ENCODE measurements at places on chromosomes 13 and 19.

DNA sequence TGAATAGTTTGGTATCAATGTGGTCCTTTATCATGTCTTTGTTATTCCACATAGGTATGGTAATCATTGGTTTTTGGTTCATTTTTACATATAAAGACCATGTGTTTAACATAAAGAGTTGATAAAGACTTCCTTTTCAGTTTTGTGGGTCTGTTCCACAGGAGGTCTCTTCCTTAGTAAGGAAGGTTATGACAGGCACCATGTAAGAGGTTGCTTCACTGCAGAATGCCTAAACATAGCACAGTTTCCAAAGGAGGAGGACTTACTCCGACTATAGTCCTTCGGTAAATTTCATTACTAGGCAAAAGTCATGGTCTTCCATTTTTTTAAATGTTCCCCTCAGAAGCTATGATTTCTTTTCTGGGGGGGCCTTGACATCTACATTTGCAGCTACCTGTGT, 27.1 kb upstream of the PCDH17 start:
- no peak for DNase-seq

DNA sequence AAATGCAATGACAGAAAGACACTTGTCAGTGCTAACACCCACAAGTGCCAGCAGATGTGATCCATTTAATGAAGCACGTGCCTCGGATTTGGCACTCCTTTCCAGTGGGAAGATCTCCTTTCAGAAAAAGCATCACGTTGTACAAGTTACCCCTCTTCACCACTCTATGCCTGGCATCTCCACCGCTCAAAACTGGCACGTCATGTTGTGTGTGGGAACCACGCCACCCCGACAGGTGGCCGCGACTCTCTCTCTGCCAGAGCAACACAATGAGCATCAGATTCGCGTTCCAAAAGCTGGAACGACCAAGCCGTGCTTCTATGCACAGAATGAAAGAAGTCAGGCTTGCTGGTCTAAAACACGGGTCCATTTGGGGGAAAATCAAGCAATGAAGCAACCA, 24.3 kb downstream of the TMTC4 start:
- DNase-seq = no peak

- DNase-seq = peak; percentile 81
Observed at GRCh38 chr13:97194479-97194878, 27.7 kb upstream of the MBNL2 start.

DNA sequence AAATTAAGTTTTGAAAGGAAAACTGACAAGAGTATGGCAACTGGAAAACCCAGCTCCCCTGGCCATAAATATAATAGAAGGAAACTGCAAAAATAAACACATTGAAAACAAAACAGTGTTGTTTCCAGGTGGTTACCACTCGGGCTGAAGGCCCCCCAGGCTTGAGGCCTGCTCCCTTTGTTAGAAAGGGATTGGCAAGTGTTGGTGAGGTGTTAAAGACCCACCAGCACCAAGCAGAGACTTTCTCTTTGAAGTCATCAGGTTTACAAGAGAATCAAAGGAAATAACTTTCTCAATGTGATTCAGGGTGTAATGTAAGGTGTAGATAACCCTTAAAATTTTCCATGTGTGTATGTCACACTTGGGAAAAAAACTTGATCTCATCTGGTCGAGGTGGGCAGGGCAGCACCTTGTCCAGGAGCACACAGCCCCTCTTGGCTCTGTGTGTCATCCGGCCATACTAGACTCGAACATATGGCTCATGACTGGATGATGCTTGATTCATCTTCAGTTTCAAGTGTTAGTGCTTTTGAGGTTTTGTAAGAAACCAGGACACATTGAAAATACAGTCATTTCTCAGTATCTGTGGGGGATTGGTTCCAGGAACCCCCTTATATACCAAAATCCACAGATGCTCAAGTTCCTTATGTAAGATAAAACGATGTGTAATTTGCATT, 7.8 kb downstream of the ACTN4 start:
- no peak for DNase-seq

DNA sequence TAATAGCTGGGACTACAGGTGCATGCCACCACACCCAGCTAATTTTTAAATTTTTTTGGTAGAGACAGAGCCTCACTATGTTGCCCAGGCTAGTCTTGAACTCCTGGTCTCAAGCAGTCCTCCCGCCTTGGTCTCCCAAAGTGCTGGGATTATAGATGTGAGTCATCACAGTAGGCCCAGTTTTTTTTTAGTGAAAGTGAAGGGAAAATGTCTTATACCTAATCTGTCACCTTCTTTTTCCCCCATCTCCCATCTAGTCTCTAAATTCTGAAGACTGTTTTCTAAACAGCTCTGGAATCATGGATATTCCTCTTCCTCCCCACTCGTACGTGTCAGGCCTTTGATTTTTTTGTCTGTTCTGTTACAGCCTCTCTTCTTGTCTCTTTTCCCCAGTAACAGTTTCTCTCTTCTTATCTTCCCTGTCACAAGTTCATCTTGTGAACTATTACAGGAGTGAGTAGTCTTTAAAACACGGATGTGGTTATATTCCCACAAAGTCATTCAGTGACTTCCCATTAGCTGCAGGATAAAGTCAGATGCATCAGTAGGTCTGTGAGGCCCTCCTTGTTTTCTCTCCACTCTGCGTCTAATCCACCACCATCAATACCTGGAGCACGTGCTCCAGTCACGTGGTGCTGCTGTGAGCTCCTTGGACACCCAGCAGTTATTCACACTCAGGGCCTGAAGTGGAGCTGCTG, 2.9 kb downstream of the CDC16 start:
- peak; percentile 55 for DNase-seq

DNA sequence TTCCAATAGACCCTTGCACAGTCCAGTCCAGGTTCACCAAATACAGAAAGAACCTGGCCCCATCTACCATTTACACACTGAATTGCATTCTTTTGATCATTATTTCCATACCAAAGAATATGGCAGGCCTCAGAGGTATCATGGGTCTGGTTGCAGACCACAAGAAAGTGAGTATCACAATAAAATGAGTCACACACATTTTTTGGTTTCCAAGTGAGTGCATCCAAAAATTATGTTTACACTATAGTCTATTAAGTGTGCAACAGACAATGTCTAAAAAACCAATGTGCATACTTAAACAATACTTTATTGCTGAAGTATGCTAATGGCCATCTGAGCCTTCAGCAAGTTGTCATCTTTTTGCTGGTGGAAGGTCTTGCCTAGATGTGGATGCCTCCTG, 105.3 kb downstream of the SPACA7 start:
- DNase-seq = no peak

GRCh38 chr19:13066226-13066625, 36.4 kb downstream of the LYL1 start:
- DNase-seq = no peak

DNA sequence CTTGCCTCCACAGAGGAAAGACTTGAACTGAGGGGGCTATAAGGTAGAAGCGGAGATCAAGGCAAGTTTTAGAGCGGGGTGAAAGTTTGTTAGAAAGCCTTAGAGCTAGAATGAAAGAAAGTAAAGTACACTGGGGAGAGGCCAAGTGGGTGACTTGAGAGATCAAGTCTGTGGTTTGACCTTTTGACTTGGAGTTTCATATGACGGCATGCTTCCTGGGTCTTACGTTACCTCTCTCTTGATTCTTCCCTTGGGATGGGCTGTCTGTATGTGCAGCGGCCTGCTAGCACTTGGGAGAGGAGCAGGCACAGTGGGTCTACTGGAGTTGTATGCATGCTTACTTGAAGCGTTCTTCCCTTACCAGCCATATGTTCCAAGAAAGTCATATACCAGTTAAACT, 1768.5 kb downstream of the PCDH9 start:
- peak; percentile 82 for DNase-seq

- peak; percentile 18 for DNase-seq
Observed at GRCh38 chr19:10805065-10805757, 30.8 kb downstream of the TMED1 start.

DNA sequence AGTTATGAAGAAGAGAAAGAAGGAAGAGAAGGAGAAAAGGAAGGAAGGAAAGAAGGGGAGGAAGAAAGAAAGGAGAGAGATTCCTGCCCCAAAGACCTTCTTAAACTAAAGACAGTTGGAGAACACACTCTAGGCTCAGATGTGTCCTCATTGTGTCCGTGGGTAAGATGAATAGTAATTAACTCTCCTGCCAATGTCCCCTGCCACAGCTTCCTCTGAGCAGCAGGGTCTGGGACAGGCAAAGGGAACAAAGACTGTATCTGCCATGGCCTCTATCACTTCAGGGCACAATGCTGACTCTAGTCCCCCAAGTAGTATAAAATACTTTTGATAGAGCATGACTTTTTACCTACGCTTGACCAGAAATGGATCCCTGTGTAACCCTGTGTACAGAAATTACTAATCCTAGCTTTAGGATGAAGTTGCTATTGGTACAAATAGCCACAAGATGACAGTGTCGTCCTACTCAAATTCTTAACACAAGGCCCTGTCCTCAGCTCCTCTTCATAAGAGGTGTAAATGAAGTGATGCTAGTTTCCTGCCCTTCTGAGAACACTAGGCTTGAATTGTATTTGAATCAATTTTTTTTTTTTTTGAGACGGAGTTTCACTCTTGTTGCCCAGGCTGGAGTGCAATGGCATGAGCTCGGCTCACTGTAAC, 186.2 kb upstream of the GPR12 start:
- peak; percentile 65 for DNase-seq

DNA sequence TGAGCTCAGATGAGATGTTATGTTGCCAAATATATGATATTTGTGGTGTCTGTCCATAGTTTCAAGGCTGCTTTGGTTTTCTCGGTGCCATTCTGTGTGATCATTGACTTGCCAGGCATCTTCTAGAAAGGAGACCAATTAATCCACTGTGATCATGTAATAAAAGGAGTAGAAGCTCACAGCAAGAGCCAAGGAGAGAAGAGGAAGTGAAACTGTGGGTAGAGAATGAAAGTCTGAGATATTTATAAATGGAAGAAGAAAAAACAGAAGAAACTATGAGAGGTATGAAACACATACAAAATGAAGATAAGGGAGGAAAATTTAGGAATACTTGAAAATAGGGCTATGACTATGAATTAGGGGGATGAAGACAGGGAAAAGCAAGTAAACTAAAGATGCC, 11.1 kb upstream of the ZNF613 start:
- no peak for DNase-seq

DNA sequence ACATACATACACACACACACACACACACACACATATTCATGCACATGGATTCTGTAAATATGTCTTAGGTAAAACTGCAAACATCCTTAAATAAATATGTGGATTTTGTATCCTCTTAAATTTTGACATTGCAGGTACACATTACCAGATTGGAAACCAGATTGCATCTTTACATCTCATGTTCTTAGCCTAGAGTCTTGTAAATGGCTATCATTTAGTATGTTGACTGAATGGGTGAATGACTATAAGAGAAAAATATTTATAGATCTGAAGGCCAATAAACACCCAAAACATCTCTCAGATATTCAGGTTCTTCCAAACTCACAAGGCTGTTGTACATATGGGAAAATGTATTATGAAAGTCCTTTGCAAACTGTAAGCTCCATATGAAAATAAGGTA, 104.3 kb downstream of the STARD13 start:
- DNase-seq = no peak

DNA sequence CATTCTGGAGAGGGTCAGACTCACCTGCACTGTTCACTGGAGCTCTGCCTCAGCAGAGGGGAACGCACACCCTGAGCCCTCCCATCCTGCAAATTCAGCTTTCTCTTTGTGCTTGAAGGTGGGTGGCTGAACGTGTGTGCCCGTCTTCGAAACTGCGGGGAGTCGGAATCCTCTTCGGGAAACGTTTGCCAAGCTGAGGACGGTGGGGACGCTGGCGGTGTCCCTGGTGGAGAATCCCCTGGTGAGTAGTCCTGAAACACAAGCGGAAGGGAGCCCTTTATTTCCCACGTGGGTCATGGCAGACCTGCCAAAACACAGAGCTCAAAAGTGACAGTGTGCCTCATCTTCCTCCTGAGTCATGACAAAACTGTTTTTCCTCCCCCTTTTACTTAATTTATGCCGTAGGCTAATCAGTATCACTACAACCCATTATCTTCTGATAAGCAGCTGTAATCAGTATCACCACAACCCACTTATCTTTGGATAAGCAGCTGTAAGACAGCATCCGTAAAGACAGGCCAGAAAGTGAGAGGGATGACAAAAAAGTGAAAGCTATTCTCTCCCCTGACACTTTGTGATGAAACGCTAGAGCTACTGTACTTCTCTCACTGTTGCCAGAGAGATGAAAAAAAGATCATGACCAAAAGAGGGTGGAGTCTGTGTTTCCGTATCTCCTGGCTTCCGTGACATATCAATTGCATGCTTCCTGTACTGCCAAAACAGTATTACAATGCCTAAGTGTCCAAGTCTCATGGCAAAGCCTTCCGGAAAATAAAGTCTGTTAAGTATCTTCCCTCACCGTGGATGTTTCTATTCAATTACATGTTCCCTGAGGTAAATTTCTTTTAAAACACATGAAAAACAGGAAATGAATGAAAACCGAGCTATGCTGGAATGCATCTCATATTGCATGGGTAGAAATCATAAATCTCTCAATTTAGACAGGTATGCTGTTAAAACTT, 155.5 kb downstream of the TBC1D4 start:
- DNase-seq = peak; percentile 82

- DNase-seq = no peak
Observed at GRCh38 chr13:91776611-91777193, 378.3 kb downstream of the GPC5 start.

DNA sequence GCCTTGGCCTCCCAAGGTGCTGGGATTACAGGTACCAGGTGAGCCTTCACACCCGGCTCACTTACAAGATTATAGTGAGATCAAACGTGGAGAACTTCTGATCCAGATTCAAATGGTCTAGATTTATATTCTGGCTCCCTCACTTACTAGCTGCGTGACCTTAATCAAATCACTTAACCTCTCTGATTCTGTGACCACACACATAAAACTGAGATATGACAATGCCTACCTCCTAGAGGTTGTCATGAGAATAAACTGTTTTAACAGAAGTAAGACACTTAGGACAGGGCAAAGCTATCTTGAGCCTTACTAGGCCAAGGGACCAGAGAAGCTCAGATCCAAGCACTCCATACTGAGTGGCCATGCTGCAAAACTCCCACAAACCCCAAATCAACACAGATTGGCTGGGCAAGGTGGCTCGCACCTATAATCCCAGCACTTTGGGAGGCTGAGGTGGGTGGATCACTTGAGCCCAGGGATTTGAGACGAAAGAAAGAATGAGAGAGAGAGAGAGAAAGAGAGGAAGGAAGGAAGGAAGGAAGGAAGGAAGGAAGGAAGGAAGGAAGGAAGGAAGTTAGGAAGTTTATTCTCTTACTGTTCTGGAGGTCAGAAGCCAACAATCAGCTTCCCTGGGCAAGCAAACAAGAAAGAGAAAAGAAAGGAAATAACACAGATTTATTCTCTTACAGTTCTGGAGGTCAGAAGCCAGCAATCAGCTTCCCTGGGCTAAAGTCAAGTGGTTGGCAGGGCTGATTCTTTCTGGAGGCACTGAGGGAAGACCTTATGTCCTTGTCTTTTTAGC, 46.1 kb upstream of the MAP3K10 start:
- no peak for DNase-seq

GRCh38 chr13:113080361-113080831, 25.2 kb upstream of the F7 start:
- no peak for DNase-seq

DNA sequence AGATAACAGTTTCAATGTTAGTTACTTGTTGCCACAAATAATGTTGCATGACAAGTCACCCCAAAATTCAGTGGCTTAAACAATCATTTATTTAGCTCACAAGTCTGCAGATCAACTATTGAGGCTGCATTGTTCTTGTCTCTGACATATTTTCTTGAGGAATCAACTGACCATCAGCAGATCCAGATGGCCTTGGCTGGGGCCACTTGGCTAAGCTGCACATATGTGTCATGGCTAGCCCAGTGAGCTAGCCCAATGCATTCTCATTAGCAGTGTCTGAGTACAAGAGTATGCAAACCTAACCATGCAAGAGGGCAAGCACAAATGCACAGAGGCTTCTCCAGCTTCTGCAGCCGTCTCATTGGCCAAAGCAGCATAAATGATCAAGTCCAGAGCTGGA, 180.4 kb downstream of the DNAJC15 start:
- DNase-seq = no peak

Data from amniotic epithelial cell (primary cell).